Left lung (tissue), 14 donors: ENCODE measurements at places on chromosomes 12 and 14. TPM values are rescaled to one million over a fixed set of nuclear protein-coding genes. Genes with fewer than 3 reads are reported as not detected.

The RNASE9 gene
- total RNA-seq = not detected

The PLEK2 gene
- 4.2 TPM for total RNA-seq

The MYO1H gene
- 0.31 TPM for total RNA-seq

The ABCD2 gene
- 0.20 TPM for total RNA-seq

The C3AR1 gene
- 19.4 TPM for total RNA-seq

The COX8C gene
- not detected for total RNA-seq

The PRR4 gene
- 1.4 TPM for total RNA-seq

The ULK1 gene
- 30.0 TPM for total RNA-seq

The IL22 gene
- total RNA-seq = not detected

The FGF6 gene
- total RNA-seq = not detected

The HPD gene
- 2.1 TPM for total RNA-seq

The PIWIL1 gene
- total RNA-seq = not detected

The CCDC177 gene
- total RNA-seq = not detected

The C12orf54 gene
- total RNA-seq = not detected
